ENCODE measurements at places on chromosomes 6 and 20. TPM values are rescaled to one million over a fixed set of nuclear protein-coding genes. Genes with fewer than 3 reads are reported as not detected.

DNA sequence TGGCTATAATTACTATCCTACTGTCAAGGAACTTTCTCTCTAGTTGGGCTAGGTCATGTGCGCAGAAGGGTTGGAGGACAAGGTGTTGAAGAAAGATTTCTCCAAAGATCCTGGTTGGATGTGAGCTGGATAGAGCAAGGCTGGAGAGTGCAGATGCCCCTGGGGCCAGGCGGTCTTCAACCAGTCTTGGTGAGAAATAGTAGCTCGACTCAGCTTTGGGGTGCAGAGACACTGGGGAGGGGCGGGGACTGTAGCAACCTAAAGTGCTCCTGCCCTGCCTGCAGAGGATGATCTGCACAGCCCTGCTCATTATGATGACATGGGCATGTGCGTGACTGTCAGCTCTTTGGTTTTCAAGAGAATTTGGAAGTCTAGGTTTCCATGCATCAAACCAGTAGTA is 35.9 kb downstream of the PHACTR3 start:
- DNase-seq: no peak

GRCh38 chr6:121755485-121755884 is 320.0 kb downstream of the GJA1 start:
- DNase-seq: no peak

GRCh38 chr6:87660226-87660911 is 41.7 kb downstream of the AKIRIN2 start:
- DNase-seq: no peak

GRCh38 chr6:40907198-40907701 is 131.8 kb downstream of the UNC5CL start:
- DNase-seq: no peak

DNA sequence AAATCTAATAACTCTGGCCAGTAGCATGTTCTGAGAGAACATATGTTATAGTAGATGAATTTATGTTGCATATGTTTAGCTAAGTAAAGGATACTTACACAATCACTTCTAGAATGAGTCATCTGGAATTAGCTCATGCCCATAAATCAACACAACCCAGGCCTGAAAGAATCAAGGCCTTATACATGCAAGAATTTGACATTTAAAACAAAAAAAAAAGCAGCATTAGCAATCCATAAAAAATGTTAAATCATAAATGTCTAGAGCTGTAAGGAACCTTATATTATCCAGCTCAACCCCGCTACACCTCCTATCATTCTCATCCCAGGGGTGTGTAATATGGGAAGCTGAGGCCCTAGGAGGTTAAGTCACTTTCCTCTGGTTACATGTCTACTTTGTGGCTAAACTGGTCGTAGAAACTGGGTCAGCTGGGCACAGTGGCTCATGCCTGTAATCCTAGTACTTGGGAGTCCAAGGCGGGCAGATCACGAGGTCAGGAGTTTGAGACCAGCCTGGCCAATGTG is 105.2 kb upstream of the CARMIL1 start:
- DNase-seq: peak; percentile 34

- no peak for DNase-seq
Measured at GRCh38 chr6:44270526-44271405, 516 bp downstream of the TMEM151B start.

GRCh38 chr6:141878686-141879085 is 254.0 kb upstream of the GJE1 start:
- DNase-seq: no peak

DNA sequence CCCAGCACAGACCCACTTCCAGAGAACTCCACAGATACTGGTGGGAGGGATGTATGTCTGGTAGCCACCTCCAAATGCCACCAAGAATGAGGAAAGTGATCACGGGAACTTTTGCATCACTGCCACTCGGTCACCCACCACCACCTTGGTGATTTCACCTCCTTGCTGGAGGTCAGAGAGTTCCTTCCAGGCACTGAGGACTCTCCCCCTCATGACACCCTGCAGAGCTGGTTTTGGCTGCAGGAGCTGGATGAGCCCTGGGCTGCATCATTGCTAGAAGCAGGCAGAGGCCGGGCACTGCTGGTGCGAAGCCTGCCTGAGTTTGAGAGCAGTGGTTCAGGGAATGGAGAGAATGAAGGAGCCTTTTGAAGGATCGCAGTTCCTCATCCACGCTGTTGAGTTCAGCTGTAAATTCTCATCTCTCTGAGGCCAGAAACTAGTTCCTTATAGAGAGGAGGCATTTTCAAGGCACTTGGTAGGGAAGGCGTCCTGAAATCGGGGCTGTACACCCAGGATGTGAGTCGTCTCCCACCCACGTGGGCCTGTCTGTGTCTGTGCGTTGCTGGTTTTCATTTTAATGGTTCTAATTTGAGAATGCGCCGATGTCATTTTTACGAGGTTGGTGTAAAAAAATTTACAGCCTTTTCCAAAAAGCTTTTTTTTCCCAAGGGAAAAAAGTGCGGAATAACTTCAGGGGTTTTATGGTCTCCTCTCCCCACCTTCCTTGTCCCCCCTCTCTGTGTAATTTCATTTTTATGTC is 25.0 kb downstream of the FOXP4 start:
- DNase-seq: no peak

UNC5CL gene
- polyA plus RNA-seq: 9.4 TPM

- no peak for DNase-seq
Measured at GRCh38 chr20:4154958-4155411, 139.6 kb upstream of the RNF24 start.

RSPH4A gene
- 2.7 TPM for polyA plus RNA-seq

All from renal pelvis (tissue), 12 donors.